ENCODE measurements at places on chromosomes 3 and 15. TPM values are rescaled to one million over a fixed set of nuclear protein-coding genes. Genes with fewer than 3 reads are reported as not detected.

Gene CFAP161
- total RNA-seq: 0.90 TPM

Gene LEKR1
- 2.7 TPM for total RNA-seq

Gene USP13
- total RNA-seq: 12.1 TPM

Gene P2RY1
- total RNA-seq: 23.7 TPM

Gene TRPM1
- not detected for total RNA-seq
